A549 (cell line): ENCODE measurements at places on chromosomes 3 and 15.

DNA sequence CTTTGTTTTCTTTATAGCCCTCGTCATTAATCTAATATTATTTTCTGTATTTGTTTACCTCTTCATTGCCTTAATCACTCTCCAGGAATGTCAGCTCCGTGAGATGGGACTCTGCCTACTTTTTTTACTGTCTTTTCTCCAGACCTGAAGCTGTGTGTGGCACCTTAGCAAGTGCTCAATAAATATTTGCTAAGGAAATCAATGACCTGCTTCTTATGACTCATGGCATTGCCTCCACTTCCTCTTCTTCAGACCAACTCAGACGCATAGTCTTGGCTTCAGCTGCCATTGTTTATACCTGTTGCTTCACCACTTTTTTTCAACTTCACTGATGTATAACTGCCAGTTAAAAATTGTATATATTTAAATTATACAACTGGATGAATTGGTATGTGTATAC is 218.5 kb upstream of the CMC1 start:
- DNase-seq: peak; percentile 29

DNA sequence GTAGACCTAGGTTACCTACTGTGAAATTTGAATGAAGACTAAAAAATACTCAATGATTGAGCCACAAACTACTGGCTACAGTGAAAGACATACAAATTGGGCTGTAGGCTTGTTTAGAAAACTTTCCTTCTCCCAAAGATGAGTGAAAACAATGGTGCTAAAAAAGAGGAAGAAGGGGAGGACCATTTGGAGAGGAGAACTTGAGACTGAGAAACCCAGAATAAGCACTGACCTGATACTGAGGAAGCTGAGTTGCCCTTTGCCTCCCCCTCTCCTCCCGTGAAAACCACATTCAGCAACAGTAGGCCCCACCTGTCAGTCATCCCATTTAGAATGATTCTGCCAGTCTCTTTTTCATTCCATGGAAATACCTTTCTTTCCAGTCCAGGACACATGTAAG is 484.0 kb upstream of the TGFBR2 start:
- no peak for DNase-seq

DNA sequence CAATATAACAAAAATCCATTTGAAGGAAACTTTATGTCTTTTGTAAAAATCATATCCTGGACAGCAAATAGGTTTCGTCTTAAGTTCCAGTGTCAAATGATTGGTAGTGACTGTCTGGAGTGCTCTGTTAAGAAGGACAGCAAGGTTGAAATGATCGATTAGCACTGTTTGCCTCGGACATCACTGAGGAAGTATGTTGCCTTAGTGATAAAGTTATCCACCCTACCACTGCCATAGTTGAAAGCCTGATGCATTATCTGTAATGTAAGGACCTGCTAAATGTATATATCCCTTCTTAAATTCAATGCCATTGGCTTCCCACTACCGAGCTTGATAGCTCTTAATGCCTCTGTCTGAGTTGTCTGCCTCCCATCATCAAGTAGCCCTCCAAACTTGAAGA is 70.0 kb downstream of the CFAP20DC start:
- no peak for DNase-seq

- DNase-seq: no peak
These were observed 20.2 kb downstream of the NIPA1 start for GRCh38 chr15:22806664-22807063.

DNA sequence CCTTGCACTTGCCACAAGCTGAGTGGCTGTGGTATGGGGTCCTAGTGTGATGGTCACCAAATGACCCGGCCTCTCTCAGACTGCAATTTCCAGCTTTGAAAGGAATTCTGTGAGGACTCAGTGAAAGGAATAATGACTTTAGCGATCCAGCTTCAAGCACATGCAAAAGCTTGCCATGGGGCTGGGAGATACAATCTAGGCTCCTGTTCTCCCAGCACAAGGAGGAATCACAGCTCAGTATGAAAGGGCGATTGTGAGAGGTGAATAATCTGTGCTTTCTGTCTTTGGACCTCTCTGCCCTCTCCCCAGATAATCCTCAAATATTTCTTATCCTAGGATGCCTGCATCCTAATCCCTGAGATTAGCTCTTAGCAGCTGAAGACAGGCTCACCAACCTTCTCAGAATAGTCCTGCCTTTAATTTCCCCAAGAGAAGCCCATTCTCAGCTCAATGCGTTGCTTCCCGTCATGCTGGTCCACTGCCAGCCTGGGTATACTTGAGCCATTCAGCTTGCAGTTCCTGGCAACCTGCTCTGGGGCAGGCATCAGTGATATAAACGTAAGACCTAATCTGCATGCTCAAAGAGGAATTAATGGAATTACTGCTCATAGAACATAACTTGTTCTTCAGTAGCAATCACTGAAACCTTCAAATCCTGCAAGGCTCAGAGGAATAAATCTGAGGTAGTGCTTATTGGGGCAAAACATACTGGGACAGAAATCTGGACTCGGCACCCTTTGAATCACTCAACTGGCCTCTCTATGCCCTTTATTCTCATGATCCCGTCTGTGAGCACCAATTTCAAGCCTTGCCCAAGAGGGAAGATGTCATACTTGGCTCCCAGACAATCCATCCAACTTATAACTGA is 15.1 kb downstream of the TLNRD1 start:
- no peak for DNase-seq

- no peak for DNase-seq
These were observed 104.5 kb downstream of the NLGN1 start for GRCh38 chr3:173501931-173502489.

DNA sequence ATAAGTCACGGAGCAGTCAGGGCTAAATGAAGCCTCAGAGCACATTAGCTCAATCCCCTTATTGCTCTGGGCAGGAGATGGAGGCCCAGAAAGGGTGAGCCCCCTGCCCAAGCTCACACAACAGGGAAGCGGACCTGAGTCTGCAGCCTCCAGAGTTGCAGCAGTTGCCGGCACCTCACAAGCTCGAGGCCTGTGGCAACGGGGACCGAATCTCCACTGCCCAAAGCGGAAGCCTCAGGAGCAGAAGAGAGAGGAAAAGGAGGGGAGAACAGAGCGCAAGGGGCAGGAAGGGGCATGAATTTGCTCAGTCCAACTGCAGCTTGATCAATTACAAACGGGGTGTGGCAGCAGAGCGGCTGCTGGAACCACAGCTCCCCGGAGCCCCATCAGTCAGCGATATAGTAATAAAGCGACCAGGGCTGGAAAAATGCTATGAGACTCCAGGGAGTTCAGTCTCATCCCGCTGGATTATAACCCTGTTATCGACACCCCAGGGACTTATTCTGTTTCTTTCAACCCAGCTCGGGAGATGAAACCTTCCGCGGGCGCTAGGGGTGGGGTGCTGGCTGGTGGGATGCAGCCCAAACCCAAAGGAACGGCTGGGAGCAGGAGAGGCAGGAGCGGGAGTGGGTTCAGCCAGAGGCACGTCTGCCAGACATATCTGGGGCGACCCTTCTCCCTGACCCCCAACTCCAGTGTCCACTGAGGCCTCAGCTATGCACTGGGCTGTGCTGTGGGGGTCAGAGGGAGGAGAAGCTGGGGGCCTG is 219.7 kb upstream of the LINGO1 start:
- DNase-seq: no peak

GRCh38 chr3:160755776-160756304 is at the start of gene PPM1L:
Gene PPM1L, plus strand, starts transcription at chr3:160756231.
- peak; percentile 15 for DNase-seq

- no peak for DNase-seq
These were observed 592.8 kb downstream of the FOXP1 start for GRCh38 chr3:70990723-70991122.

DNA sequence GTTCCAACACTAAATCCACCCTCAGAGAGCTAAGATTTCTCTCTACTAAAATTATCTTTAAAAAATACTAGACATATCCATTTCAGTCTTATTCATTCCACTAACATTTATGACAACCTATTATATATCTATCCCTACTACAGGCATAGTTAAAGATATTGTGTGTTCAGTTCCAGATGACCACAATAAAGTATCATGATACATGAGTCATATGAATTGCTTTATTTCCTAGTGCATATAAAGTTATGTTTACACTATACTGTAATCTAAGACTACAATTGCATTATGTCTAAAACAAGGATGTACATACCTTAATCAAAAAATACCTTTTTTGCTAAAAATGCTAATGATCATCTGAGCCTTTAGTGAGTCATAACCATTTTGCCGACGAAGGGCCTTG is 19.4 kb downstream of the SHOX2 start:
- no peak for DNase-seq

DNA sequence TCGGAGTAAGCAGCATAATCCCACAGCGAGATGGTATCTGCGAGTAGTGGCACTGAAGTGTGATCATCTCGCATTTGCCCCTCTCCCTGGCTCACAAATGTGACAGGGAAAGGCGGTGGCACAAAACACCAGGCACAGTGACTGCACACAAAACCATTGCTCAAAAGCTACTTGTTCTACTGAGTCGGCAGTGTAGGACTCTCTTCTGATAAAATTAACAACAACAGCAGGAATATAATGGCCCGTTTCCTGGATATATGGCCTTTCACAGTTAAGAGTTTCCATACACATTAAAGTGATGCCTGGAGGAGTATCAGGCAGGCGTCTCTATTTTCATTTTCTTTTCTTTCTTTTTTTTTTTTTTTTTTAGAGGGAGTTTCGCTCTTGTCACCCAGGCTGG is 69.0 kb downstream of the MYO1E start:
- DNase-seq: no peak

DNA sequence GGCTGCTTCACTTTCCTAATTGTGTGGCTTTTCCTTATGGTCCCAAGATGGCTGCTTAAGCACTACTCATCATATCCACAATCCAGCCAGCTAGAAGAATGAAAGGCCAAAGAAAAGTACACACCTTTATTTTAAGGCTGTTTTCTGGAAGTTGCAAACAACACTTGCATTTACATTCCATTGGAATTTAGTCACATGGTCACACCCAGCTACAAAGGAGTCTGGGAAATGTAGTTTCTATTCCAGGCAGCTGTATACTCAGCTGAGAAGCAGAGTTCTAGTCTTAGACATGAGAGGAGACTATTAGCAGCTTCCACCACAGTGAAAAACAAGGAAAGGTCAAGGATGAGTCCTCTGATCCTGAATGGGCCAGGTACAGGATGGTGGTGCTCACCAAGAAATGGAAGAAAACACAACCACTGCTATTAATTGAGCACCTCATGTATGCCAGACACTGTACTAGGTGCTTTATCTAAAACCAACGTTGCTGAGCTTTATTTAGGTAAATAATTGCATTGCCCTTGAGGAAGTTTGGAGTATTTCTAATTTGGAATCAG is 28.0 kb upstream of the ATG7 start:
- DNase-seq: peak; percentile 26

DNA sequence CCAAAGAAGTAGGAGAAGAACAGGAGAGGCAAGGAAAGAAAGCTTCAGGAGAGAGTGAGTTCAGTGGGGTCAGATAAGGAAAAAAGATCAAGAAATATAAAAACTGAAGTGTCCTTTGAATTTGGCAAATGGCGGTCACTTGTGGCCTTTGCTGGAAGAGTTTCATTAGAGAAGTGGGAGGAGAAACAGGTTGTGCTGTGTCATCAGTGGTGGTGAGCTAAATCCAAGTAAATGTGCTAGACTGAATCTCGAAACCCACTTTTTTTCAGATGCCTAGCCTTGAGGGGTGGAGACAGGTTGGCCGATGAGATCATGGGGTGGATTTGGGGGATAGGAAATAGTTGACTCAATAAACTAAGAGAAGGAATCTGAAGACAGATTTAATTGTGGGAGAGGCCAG is 43.7 kb downstream of the CHRD start:
- no peak for DNase-seq

DNA sequence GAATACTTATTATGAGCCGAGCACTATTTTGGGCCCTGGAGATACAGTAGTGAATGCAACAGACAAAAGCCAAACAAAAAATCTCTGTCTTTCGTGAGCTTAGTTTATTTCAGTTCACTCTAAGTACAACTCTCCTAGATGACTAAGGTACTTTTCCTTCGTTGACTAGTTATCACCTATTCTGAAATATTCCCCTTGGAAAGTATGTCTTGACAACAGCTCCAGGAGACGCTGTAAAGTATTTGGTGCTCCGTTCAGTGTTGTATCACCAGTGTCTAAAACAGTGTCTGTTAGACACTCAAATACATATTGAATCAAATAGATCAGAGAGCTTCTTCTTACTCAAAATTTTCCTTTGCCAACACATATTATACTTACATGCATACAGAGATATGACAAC is 119.6 kb downstream of the TFDP2 start:
- DNase-seq: no peak

DNA sequence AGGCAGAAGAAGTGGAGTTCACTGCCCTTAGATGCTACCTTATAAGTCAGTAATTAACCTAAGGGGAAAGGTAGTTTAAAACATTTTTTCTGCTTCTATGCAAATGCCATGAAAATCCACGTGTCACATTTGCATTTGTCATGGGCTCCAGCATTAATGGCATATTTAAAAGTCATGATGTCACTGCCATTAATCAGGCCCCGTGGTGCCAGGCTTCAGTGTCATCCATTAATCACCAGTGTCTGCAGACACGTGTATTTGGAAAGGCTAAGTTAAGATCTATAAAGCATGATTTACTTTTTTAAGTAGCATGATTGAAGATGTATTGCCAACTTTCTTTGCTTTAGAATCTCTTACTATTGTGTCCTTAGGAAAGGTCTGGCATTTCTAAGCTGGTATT is 857.8 kb downstream of the TUSC7 start:
- DNase-seq: no peak

DNA sequence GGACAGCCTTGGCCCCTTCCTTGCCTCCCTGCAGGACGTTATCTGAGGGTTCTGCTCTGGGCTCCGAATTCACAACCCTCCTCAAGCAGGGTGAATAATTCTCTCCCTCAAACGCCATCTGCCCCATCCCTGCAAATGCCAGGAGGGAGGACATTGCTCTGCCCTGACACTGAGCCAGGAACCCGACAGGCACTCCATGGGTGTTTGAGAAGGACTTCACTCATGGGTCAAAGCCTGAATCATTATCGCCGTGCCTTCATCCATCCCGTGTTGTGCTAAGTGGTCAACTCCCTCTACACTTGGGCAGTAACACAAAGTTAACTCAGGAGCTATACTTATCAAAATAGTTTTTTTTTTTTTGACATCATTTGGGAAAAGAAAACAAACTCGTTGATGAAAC is 261.8 kb upstream of the IGF1R start:
- DNase-seq: no peak

GRCh38 chr15:90004252-90004651 is 3.1 kb downstream of the ZNF710 start:
- no peak for DNase-seq

GRCh38 chr15:83477808-83478537 is 30.8 kb downstream of the SH3GL3 start:
- no peak for DNase-seq

DNA sequence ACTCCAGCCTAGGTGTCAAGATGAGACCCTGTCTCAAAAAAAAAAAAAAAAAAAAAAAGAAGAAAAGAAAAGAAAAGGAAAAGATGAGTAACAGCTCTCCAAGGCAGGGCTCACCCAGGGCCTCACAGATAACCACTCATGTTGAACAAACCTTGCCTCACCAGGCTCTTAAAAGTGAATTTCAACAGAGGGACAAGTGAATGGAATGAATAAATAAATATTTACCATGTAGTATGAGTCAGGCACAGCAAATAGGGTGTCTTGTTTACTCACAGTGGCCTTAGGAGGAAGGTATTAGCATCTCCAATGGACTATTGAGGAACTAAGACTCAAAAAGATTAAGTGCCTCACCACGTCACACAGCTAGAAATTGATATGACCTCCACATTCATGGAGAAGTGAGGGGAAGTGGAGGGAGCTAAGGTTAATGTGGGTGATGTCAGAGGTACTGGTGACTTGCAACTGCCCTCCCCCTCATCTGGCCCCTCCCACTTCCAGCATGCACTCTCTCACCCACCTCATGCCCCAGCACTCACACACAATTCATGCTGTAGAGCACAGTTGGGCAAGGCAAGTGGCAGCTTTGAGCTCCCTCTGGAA is 255.5 kb downstream of the UACA start:
- peak; percentile 100 for DNase-seq
